Activated T-cell treated with anti-CD3 and anti-CD28 coated beads for 24 hours (primary cell): ENCODE measurements at places on chromosomes 2 and 18.

DNA sequence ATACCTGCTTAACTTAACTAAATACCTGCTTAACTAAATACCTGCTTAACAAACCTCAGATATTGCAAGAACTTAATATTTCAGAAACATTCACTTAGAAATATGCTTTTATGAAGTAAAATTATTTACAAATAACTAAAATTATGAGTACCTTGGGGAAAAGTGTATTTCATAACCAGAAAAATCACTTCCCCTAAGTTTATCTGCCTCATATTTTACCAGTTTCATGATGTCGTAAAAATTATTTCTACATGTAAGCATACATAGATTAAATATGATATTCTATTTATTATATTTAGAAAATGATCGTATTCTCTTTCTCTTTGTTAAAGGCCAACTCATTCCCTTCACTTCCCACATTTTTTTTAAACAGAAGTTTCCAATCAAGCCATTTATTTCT, 41.5 kb upstream of the DSC1 start:
- DNase-seq: no peak

GRCh38 chr2:219058541-219059374, 2.0 kb downstream of the IHH start:
- DNase-seq: no peak

DNA sequence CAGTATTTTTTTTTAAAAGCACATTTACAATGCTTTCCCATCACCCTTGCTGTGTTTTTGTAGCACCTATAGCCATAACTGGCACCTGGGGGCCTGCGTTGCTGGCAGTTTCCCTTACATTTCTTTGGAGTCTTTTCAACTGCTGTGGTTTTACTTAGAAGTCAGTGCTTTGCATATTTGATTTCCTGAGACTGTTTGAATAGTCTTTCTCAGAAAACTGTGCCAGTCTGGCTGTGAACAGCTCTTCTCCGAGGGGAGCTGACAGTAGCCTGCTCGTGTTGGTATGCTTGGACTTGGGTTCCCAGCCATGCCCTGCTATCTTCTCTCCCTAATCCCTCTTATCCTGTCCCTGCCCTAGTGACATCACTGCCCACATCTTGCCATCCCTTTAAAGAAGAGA, 81.5 kb downstream of the DPP4 start:
- peak; percentile 33 for DNase-seq

DNA sequence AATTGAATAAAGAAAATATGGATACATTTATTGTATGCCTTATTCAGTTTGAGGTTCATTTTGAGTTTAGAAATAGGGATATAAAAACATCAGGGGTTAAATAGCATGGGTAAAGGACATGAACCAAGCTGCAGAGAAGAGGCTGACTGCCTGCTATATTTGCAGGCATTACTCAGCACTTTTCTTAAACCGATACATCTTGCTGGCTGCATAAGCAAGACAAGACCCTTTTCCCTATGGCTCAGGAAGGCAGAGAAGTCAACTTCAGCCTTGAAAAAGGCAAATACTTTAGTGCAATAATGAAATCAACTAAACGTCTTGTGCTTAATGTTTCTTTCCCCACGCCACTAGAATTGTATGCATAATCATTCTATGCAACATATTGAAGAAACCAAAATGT, 36.4 kb downstream of the SCN1A start:
- DNase-seq: no peak

- no peak for DNase-seq
Observed at GRCh38 chr2:45278365-45279078, 269.3 kb upstream of the SIX2 start.

- no peak for DNase-seq
Observed at GRCh38 chr2:53098696-53099078, 668.9 kb upstream of the CHAC2 start.

GRCh38 chr18:37429791-37430190, 135.8 kb downstream of the CELF4 start:
- no peak for DNase-seq

GRCh38 chr2:46711156-46711555, 204.4 kb downstream of the MCFD2 start:
- DNase-seq: no peak

- DNase-seq: no peak
Observed at GRCh38 chr2:120421126-120421829, 75.3 kb downstream of the INHBB start.

- DNase-seq: no peak
Observed at GRCh38 chr18:68220458-68220857, 494.4 kb downstream of the TMX3 start.

GRCh38 chr2:25790074-25790790, 88.1 kb downstream of the ASXL2 start:
- DNase-seq: no peak

DNA sequence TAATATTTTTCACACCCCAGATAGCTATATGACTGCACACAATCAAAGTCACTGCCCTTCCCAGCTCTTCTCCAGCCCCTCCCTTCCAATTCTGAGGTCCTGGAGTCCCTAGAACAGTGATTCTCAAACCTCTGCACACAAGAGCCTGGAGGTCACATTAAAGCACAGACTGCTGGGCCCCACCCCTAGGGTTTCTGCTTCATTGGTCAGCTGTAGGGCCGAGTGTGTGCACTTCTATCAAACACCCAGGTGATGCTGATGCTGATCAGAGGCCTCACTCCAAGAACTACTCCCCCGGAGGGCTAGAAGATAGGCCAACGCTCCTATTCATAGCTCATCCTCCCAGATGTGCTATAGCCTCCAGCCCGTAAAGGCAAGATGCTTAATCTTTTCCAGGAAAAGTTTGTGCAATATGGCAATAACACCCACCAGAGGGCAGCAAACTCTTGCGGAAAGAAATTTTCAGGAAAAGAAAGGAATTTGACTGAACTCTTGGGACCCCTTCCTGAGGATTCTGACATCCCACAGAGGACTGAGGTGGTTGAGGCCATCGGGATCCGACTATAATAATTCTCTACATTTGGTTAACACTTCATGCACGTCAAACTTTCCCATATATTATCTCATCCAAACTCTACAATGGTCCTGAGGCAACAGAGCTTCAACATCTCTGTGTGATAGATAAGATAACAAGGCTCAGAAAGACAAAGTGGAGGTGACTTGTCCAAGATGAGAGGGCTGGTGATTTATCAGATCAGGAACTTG, 194.2 kb upstream of the PKDCC start:
- DNase-seq: no peak

- DNase-seq: no peak
Observed at GRCh38 chr2:57899898-57900297, 146.7 kb upstream of the VRK2 start.

GRCh38 chr2:233832414-233832813, 21.9 kb downstream of the HJURP start:
- no peak for DNase-seq

DNA sequence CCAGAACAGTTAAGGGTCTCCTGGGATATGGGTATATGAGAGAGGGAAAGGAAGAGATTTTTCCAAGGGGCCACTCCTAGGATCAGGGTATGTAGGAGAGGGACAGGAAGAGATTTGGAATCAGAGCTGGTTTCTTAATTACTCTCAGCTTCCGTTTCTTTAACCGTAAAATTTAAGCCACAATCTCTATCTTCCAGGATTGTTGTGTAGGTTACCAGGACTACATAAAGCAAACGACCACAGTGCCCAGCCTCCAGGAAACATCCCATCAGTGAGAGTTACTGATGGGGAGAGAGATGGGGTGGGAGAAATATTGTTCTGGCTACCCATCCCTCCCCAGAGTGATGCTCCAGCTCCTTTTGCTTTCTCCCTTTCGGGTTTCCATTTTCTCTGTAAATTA, 114.6 kb upstream of the THUMPD2 start:
- DNase-seq: no peak

DNA sequence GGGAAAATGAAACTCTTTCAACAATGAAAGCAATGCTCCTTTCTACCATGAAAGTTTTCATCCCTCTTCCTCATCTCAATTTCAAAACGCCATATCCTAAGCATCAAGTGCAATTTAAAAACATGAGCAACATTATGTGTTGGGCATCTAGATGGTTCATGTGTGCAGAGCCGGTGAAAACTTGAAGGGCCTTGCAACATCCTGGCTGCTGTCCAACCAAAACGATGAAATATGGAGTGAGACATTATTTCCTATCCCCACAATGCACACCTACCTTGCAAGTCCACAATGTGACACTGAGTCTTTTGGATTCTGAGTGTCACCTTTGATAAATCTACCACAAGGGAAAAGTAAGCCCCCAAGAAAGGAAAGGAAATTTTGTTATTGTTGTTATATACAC, 110.0 kb downstream of the NCKAP5 start:
- no peak for DNase-seq

DNA sequence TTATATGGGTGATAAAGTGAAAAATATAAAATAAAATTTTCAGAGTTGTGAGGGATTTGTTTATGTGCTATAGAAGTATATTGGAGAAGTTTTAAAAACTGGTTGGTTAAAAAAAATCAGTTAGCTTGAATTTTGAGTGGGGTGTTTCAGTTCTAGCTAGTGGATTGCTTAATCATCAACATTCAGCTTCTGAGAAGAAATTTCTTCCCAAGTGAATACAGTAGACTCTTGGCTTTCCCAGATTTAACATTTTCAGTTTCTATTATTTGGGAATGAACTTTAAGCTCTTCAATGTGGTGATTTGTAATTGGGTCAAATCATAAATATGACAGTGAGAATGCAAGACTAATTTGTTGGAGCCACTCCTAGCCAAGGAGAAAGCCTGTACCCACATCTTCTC, 120.8 kb downstream of the PLCL1 start:
- no peak for DNase-seq

- peak; percentile 20 for DNase-seq
Observed at GRCh38 chr2:9554921-9555296, 721 bp downstream of the ADAM17 start.

DNA sequence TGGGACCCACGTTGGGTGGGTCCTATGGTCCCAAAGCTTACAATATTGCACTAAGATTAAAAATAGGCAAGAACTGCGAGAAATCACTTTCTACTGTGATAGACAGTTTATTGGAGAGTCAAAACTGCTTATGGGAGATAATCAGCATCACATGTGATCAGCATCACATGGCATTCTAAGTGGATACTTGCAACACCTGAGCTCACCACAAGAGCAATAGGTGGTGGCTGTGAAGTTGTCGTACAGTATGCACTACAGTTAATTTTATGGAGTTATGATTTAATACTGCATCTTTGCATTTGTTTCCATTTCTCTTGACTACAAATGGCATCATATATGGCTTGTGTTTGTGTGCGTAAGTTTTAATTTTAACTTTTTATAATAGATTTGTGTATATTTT, 11.6 kb downstream of the PNO1 start:
- no peak for DNase-seq

GRCh38 chr2:8670580-8670979, 11.3 kb upstream of the ID2 start:
- no peak for DNase-seq

GRCh38 chr2:239548451-239548871, 147.6 kb upstream of the HDAC4 start:
- peak; percentile 63 for DNase-seq

- DNase-seq: no peak
Observed at GRCh38 chr18:36724591-36725001, 104.2 kb downstream of the TPGS2 start.

- no peak for DNase-seq
Observed at GRCh38 chr18:59142274-59142673, 2.6 kb downstream of the SEC11C start.

DNA sequence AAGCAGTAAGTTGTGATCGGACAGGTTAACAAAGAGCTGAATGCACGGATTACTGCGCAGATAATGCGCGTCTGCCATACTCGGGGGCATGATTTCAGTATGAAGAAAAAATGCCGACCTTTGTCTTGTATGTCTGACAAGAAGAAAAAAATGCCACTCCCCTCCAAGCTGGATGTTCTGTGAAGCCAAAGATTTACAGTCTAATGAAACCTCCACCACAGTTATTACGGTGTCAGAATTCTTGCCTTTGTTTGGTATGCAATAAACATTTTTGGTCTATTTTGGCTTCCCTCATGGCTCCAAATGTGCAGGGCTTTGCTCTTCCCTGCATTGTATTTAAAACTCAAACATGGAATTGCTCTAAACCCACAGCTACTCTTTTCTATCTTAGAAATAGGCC, 72.2 kb upstream of the THUMPD2 start:
- DNase-seq: no peak

DNA sequence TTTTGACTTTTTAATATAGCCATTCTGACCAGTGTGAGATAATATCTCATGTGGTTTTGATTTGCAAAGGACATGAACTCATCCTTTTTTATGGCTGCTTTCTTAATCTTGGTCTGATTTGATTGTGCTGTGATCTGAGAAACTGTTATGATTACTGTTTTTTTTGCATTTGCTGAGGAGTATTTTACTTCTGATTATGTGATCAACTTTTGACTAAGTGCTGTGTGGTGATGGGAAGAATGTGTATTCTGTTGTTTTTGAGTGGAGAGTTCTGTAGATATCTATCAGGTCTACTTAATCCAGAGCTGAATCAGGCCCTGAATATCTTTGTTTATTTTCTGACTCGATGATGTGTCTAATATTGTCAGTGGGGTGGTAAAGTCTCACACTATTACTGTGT, 16.8 kb downstream of the SP140L start:
- no peak for DNase-seq

DNA sequence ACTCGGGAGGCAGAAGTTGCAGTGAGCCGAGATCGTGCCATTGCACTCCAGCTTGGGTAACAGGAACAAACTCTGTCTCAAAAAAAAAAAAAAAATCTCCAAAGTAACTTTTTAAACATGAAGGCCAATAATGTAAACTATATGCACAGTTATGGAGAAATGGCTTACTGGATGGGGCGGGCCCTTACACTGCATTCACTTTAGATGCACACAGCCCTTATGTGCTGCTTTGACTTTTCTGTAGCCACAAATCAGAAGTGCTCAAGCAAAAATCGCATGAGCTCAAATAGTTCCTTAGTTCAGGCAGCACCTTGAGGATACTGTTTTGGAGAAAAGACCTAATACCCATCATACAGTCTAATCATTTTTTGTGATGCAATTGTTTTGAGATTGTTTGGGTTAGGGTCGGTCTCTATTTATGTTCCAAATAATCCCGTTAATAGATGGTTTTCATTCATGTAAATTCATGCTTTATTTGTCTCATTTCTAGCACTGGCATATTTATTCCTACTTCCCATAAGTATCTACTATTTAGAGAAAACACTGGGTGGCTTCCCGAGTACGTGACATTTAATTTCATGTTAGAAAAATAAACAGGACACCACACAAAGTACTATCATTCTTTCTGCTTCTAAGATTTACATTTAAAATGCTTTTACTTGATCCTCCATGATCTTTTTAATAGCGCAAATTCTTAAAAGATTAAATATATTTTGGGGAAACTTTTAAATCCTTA, 34.7 kb downstream of the RBMS1 start:
- DNase-seq: no peak
